ENCODE measurements at places on chromosomes 4 and X. TPM values are rescaled to one million over a fixed set of nuclear protein-coding genes. Genes with fewer than 3 reads are reported as not detected.

The LETM1 gene
- total RNA-seq, result 93.3 TPM

The FNIP2 gene
- total RNA-seq, result 40.3 TPM

The RNF150 gene
- 0.30 TPM for total RNA-seq

The BMPR1B gene
- 0.15 TPM for total RNA-seq

The TCP11X2 gene
- total RNA-seq, result not detected

The SYTL5 gene
- total RNA-seq, result 0.35 TPM

The SORCS2 gene
- 0.23 TPM for total RNA-seq

The SORBS2 gene
- total RNA-seq, result 4.8 TPM

All from smooth muscle cell of the coronary artery (primary cell).